ENCODE measurements at places on chromosomes 2 and 18.

- DNase-seq = no peak
Measured at GRCh38 chr18:42623935-42624334, 491.6 kb downstream of the RIT2 start.

DNA sequence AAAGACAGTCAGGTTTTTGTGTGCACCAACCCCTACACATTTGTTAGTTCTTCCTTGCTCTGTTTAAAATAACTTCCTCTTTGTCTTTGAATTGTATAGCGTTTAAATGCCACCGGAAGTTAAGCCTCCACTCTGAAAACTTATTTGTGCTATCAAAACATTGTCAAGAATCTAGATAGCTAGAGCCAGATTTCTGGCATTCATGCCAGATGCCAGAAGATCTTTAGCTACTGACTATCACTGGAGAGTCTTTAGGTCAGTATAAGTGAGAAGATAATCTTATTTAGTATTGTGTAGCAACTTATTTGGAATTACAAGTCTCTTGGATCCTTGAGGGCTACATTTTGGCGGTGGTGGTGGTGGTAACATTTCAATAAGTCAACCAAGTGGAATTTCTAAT lies 63.4 kb upstream of the ADAM23 start:
- DNase-seq = no peak

DNA sequence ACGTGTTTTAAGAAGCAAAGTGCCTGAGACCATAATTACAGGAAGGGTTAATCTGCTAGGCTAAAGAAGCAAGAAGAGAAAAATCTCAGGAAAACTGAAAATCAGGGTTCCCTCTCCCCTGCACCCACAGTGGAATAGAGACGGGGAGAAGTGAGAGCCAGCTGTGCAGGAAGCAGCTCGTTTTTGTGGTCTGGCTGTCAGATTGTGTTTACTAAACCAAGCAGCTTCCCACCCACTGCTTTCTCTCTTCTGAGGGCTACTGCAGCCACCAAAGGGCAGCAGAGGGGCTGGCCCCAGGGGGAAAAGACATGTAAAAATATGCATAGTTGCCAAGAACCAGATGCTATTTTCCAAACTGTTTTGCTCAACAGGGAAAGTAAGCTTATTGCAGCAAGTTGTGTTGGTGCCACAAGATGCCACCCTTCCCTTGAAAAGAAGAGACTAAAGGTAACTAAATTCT lies 72.6 kb upstream of the THUMPD2 start:
- DNase-seq = no peak

GRCh38 chr18:63040788-63041410 lies 278.7 kb downstream of the BCL2 start:
- DNase-seq = no peak

DNA sequence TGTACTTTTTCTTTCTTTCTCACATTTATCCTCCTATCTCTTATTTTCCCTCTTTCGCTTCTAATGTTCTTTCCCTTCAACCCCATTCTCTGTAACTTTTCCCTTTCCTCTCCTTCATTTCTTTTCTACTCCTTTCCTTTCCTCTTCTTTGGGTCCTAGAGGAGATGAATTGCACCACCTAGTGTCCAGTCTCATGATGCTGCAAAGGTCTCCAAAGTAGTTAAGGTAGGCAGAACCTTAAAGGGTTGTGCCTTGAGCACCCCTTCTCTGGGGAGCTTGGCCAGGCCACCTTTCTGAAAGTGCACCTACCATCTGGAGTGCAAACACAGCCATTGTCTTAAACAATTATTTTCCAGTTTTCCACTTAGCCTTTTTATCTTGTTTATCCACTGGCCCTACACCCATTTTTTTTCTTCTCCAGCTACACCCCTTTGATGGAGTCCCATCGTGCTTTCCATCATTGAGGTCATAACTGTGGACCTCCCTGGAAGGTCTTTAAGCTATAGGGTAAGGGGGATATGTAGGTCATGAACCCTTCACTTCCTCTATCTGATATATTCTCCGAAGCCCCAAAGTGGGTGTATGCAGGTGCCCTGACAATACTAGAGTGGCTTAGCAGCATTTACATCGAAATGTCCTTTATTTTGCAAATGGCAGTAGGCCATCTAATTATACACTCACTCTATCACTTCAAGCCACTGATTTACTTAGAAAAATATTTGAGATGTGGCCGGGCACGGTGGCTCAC lies 155.9 kb downstream of the ESCO1 start:
- no peak for DNase-seq

GRCh38 chr18:76850112-76850511 lies 27.8 kb downstream of the ZNF236 start:
- no peak for DNase-seq

DNA sequence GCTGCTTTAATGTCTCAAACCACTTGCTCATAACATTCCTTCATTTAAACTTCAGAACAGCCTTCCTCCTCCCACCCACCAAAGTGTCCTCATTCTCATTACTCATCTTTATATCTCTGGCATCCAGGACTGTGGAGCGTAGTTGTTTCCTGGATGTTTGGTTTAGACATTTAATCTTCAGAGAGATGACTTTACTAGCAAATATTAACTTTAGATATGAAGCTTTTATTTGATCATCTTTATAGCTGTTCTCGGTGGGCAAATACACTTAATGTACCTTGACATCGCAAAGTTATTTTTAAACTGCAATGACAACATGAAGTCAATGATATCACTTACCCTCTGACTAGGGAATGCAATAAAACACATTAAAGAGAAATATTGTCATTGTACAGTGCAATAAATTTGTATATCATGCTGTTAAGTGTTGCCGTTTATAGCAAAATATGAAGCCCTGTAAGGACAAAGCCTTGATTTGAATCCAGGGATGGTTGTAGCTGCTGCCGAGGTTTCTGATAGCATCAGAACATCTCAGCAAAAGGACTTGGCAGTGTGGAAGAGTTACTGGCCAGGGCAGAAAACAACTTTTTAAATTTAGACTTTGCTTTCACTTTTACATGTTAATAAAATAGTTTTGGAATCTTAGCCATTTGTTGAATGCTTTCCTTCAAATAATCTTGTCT lies 4.6 kb upstream of the LAMA3 start:
- DNase-seq = no peak

GRCh38 chr2:100451734-100452133 lies 18.5 kb upstream of the NMS start:
- no peak for DNase-seq

GRCh38 chr2:120709608-120710041 lies 26.0 kb upstream of the GLI2 start:
- DNase-seq = no peak

GRCh38 chr2:162233197-162233596 lies 10.0 kb downstream of the FAP start:
- no peak for DNase-seq

GRCh38 chr2:230685178-230685577 lies 27.5 kb upstream of the CAB39 start:
- DNase-seq = no peak

- DNase-seq = no peak
Measured at GRCh38 chr2:74537140-74537539, 7.4 kb downstream of the HTRA2 start.

GRCh38 chr2:190149908-190150307 lies 87.4 kb upstream of the MSTN start:
- no peak for DNase-seq

DNA sequence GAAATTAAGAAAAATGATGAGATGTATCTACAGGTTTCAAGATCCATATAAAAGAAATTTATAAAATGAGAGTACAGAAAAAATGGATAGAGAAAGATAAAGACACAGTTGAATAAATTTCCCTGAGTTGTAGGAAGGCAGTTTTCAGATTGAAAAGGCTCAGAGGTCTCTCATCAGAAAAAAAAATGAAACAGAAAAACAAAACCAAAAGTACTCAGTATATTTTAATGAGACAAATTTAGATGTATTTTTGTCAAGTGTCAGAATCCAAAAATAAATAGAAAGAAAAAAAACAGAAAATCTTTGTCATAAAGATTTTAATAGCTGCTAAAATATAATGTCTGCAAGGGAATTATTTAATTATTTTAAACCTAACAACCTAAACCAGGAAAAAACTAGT lies 520.5 kb downstream of the KCNJ3 start:
- DNase-seq = no peak

GRCh38 chr2:137942833-137943677 lies 21.2 kb upstream of the HNMT start:
- DNase-seq = no peak

- no peak for DNase-seq
Measured at GRCh38 chr18:22348521-22349316, 69.0 kb downstream of the CTAGE1 start.

DNA sequence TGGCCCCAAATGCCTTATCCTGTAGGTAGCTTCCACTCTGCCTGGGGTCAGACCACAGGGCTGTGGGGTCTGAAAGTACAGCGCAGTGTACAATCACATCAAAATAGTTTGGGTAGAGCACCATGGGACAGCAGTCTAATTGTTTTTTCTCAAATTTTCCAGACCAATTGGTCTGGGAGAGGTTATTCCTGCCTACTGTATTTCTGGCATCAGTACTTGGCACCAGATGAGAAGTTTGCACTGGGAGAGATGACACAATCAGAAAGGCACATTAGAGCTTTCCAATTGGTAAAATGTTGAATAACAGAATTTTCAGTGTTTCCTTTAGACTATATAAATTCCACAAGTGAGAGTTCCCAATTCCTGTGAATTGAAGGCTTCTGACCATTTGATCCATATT lies 30.9 kb upstream of the LRRTM1 start:
- no peak for DNase-seq

GRCh38 chr2:237878321-237879057 lies 19.1 kb downstream of the RAMP1 start:
- no peak for DNase-seq

GRCh38 chr2:208781166-208781565 lies 374.6 kb downstream of the PTH2R start:
- DNase-seq = no peak

- no peak for DNase-seq
Measured at GRCh38 chr2:132577686-132578085, 92.3 kb downstream of the LYPD1 start.

GRCh38 chr2:205773989-205774388 lies 91.7 kb downstream of the NRP2 start:
- no peak for DNase-seq

DNA sequence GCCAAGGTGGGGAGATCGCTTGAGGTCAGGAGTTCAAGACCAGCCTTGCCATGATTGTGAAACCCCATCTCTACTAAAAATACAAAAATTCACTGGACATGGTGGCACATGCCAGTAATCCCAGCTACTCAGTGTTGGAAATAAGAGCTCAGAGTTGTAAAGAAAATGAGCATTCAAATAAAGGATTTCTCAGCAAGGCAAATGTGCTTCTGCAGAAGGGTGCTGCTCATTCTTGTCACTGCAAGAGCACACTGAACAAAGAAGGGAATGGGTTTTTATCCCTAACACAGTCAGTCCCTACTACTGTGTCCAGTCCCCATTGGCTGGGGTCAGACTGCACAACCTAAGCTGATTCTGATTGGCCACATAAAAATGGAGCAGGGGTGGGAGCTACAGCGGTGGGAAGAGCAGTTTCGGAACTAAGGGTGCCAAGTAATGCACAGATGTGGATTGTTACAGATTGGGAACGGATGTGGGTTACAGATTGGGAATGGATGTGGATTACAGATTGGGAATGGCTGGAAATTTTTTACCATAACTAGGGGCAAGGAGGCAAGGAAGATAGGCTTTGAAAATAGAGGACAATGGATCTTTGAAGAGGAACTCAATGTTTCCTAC lies 31.1 kb upstream of the TRAPPC8 start:
- DNase-seq = no peak

GRCh38 chr18:60246606-60247005 lies 126.0 kb downstream of the MC4R start:
- DNase-seq = no peak

DNA sequence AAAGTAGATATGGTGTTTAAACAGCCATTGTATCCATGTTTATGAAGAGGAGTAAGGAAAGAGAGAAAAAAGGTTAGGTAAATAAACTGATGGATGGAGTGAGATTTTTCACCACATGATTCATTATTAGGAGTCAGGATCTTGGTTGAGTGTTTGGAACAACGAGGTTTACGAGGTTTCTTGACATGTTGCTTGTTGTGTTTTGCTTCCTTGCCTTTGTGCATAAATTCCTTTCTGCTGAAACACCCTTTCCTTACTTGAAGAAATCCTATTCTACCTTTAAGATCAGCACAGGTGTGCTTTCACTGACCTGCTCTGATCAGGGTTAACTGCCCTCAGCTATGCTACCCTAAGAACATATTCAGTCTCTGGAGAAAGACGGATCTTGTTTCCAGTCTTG lies 66.6 kb downstream of the EFEMP1 start:
- no peak for DNase-seq

DNA sequence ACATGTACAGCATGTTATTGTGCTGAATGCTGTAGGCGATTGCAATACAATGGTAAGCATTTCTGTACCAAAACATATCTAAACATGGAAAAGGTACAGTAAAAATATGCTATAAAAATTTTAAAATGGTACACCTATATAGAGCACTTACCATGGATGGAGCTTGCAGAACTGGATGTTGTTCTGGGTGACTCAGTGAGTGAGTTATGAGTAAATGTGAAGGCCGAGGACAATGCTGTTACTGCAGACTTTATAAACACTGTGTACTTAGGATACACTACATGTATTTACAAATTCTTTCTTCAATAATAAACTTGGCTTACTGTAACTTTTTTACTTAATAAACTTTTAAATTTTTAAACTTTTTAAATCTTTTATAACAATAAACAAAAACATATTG lies 473.4 kb upstream of the UBE2E3 start:
- no peak for DNase-seq

GRCh38 chr18:76487782-76488181 lies 7.3 kb downstream of the ZNF516 start:
- no peak for DNase-seq

DNA sequence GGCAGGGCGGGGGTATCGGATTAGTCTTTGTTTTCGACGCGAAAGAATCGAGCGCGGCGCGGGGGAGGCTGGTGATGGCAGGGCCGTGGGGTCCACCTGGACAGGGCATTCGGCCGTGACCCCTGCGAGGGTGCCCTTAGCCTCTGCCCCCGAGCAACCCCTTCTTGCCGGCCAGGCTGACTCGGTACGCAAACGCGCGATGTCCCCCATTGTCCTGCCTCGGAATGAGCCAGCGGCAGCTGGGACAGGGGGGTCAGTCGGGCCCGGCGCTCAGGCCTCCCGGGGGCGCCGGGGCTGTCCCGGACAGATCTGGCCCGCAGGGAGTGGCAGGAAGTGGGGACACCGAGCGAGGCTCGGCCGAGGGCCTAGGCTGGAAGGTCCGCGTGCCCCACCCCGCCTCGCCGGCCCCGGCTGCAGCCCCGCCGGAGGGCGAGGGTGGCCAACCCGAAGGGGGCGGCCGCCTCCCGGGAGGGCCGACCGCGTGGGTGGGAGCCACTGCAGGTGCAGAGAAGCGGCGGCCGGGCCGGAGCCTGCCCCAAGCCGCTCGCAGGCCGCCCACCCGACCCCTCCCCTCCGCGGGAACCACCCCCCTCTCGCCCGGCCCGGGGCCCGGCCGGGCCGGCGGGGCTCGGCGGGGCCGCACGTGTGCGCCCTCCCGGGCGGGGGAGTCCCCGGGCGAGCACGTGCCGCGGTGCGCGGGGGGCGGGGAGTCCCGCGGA lies at the start of gene TET3:
Gene TET3 (plus strand): TSS at position 708 of the 719 bp plus-strand sequence. CDS start 1,494 bp downstream, outside the sequence.
- DNase-seq = no peak

- no peak for DNase-seq
Measured at GRCh38 chr2:233354971-233355574, 779 bp downstream of the DGKD start.

GRCh38 chr2:30732876-30733275 lies 74.4 kb downstream of the CAPN13 start:
- DNase-seq = no peak

Data from CD4-positive, alpha-beta T cell treated with Interleukin-6 at 100 ng/mL for 8 hours (primary cell).